ENCODE measurements at places on chromosomes 1 and 21.

DNA sequence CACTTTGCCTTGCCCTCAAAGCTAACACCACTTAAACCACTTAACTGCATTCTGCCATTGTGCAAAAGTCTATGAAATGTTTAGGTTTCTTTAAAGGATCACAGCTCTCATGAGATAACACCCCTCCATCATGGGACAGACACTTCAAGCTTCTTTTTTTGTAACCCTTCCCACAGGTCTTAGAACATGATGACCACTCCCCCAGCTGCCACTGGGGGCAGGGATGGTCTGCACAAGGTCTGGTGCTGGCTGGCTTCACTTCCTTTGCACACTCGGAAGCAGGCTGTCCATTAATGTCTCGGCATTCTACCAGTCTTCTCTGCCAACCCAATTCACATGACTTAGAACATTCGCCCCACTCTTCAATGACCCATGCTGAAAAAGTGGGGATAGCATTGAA lies 7.7 kb downstream of the ADAMTS1 start:
- DNase-seq, result no peak

DNA sequence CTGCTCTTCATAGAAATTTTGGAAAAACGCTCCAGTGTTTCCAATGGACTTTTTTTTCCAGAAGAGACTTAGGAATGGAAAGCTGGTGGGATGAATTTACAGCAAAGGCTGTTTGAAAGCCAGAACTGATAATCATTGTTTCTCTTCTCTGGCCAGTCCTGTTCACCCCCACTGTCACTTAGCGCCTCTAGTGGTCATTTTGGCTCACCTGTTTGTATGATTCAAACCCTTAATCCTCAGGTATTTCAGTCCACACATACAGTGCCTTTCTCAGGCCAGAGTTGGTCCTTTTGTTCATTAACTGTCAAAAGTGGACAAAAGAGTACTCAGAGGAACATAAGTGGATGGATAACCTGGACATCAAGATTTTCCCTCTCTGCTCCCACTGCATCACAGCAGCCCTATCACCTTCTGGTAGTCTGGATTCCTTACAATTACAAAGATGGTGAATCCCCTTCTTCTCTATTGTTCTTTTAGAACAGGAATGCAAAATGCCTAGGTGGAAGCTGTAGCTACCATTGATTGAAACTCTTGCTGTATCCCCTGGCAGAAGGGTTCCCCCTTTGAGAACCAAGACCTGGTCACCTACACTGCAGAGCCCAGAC lies 177.6 kb upstream of the OLFM3 start:
- no peak for DNase-seq

GRCh38 chr1:156382561-156382960 lies 13.6 kb downstream of the RHBG start:
- DNase-seq, result no peak

- DNase-seq, result no peak
These were observed 7.6 kb downstream of the GNB1 start for GRCh38 chr1:1883092-1883873.

DNA sequence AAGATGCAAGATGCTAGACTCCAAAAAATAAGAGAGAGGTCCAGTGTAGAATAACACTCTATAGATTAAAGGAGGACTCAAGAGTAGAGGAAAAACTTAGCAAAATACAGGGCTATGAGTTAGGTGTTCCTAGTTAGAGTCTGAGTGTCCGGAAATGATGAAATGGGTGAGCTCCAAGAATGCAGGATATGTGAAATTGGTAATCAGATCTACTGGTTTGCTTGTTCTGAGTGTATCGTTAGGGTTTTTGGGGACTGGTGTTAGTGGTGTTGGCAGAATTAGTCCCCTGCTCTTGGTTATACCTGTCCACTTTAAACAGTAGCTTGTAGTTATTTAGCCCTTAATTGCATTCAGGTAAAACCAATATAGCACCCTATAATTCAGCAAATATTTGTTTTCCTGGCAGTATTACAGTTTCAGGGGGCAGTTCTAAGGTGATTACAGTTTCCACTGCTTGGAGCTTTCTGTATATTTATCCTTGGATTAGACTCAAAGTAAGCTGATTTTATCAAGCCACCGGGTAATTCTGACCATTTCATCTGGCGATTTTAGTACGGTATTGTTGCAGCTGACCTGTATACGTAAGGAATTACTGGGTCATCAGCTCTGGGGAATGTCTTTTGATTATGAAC lies 332.7 kb downstream of the CHRM3 start:
- no peak for DNase-seq
